ENCODE measurements at places on chromosomes 7 and 10.
A peak's percentile ranks its signal among the peaks of the same experiment; 100 is the strongest.

DNA sequence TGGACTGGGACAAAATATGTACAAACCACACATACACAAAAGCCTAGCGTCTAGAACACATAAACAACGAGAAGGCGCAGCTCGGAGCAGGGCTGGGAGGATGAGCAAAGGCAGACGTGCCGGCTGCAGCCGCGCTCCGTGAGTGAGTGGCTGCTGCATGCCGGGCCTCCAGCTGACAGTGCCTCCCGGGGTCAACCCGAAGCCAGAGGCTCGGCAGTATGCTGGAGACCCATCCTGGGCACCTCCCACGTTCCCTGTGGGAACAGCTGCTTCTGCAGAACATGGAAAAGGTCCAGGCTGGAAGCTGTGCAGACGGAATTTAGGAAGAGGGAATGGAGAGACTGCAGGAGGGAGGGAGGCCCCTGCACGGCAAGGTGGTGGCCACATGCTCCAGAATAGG, 3.6 kb upstream of the GPR146 start:
- no peak for DNase-seq

GRCh38 chr10:42924484-42924883, 141.9 kb downstream of the BMS1 start:
- no peak for DNase-seq

GRCh38 chr7:130803127-130803526, 69.1 kb upstream of the KLF14 start:
- no peak for DNase-seq

GRCh38 chr10:86139066-86139657, 227.4 kb downstream of the GRID1 start:
- peak; percentile 46 for DNase-seq

- no peak for DNase-seq
Observed at GRCh38 chr10:23558361-23558799, 119.5 kb downstream of the OTUD1 start.

- peak; percentile 96 for DNase-seq
Observed at GRCh38 chr10:72320676-72321247, 34.0 kb downstream of the DNAJB12 start.

- no peak for DNase-seq
Observed at GRCh38 chr7:29139191-29139590, 7.1 kb downstream of the CPVL start.

DNA sequence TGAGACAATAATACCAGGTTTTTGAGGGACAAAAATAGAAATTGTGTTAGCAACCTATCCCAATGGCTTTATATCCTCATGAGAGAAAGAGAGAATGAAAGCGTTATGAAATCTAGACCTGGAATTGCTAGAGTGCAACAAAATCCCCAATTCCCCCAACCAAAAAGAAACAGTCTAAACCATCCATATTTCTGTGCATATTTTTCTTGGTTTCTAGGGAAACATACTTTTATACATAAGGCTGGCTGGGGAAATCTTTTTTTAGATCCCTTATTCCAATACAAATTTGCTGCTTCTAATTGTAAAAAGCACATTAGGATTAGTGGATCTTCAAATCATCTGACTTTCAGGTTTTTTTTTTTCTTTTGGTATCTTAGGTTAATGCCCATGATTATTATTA, 277.0 kb upstream of the SEMA3A start:
- DNase-seq, result no peak

DNA sequence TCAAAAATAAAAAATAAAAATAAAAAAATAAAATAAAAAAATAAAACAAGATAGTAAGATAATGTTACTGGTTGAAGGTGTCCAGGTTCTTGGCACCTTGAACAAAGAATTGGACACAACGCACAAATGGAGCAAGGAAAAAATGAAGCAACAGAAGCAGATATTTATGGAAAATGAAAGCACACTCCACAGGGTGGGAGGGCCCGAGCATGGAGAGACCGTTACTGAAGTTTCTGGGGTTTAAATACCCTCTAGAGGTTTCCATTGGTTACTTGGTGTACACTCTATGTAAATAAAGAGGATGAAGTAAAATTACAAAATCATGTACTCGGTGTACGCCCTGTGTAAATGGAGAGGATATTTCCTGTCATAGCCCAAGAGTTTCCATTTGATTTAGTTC, 15.7 kb upstream of the PFKP start:
- no peak for DNase-seq

- DNase-seq, result peak; percentile 40
Observed at GRCh38 chr10:16545116-16545736, 23.5 kb upstream of the C1QL3 start.

- no peak for DNase-seq
Observed at GRCh38 chr7:139092090-139092796, 17.3 kb downstream of the ZC3HAV1 start.

DNA sequence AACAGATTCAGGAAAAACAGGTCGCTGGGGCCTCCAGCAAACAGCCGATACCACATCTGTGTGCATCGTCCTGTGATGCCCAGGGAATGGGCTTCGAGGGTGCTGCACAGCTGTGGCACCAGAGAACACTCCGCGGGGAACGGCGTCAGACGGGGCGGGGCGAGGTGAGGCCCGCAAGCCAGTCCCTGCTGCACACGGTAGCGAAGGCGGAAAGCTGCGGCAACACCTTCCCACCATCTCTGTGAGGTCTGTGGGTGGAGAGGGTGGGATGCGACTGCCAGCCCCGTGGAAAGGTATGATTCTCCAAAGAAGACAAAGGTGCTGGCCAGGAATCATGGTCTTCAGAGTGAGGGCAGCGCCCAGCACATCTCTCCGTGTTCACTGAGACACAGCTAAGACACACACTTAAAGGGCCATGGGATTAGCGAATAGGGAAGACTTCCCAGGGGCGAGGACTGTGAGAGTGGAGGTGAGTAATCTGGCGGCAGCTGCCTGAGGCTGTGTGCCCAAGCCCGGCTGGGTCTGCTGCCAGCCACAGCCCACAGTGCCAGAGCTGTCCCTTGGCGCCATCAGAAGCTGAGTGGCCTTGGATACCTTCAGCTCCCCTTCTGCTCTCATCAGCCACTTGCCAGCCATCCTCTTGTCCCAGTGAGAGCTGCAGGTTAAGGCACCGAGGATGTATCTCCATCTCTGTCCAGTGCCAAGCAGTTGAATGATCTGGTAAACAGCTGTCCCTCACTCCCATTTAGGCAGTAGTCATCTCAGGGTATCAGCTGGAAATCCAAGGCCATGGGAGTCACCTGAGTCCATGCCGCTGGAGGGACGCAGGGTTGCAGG, 17.6 kb downstream of the PRKAG2 start:
- no peak for DNase-seq

GRCh38 chr7:42735081-42735480, 176.8 kb downstream of the C7orf25 start:
- DNase-seq, result no peak

- no peak for DNase-seq
Observed at GRCh38 chr7:132244903-132245480, 331.3 kb downstream of the PLXNA4 start.

GRCh38 chr7:641269-641671, 85.2 kb upstream of the DNAAF5 start:
- no peak for DNase-seq

GRCh38 chr10:4663162-4663992, 162.6 kb upstream of the AKR1E2 start:
- peak; percentile 37 for DNase-seq

- peak; percentile 53 for DNase-seq
Observed at GRCh38 chr10:23067939-23068775, 27.2 kb upstream of the MSRB2 start.

DNA sequence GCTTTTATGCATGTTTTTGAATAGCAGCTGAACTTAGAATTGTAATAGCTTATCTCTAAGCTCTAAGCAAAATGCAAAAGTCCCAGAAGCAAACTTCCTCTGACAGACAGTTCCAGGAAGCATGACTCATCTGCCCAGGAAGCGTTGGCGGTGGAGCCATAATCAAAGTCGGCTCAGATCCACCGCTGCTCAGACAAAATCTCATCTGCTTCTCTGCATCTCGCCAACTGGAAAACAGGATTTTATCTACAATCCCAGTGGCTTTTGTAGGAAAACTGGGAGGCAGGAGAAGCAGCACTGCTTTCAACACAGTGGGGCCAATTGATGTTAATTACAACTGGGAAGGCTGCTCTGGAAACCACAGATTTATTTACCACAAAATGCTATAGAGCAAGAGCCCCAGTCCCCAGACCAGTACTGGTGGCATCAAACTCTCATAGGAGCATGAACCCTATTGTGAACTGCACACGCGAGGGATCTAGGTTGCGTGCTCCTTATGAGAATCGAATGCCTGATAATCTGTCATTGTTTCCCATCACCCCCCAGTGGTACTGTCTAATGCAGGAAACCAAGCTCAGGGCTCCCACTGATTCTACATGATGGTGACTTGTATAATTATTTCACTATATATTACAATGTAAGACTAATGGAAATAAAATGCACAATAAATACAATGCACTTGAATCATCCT, 99.9 kb downstream of the CUBN start:
- DNase-seq, result peak; percentile 22

GRCh38 chr7:134612197-134612596, 34.5 kb upstream of the BPGM start:
- no peak for DNase-seq

- DNase-seq, result no peak
Observed at GRCh38 chr10:70892631-70893030, 4.3 kb upstream of the PCBD1 start.

GRCh38 chr10:59047957-59048618, 128.4 kb upstream of the PHYHIPL start:
- DNase-seq, result no peak

DNA sequence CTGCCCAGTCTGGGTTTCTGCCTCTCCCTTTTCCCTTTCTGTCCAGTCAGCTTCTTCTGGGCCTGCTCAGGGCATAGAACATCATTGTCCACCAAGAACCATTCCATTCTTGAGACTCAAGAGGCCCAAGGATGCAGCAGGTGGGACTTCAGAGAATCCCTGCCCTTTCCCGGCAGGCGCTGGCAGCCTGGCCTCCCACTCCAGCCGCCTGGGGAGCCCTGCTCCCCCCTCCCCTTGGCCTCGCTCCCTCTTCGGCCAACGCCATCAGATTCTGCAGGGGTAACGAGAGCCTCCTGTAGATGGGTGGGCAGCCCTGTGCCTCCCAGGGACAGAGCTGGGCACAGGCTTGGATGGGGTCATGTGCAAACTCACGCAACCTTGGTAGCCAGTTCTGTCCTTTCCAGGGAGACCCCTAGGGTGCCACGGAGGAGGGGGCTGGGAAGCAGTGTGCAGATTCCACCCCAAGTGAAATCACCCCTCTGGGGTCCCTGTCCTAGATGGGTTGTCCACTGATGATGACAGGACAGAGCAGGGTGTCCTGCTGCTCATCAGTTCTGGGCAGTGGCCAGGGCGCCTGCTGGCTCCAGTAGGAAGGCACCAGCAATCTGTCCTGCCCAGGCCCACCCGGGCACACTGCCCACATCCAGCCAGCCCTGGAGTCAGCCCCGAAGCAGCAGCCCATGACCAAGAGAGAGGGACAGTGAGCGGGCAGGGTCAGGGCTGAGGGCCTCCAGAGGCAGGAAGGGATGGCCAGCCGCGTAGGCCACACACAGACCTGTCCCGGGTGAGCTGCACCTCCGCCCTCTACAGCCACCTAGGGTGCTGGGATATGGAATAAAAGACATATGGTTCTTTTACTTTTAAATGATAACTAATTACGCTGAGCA, 47.7 kb downstream of the RASGEF1A start:
- no peak for DNase-seq

GRCh38 chr7:123538189-123538714, 3.9 kb upstream of the IQUB start:
- DNase-seq, result no peak

GRCh38 chr7:100604028-100604975, 2.1 kb downstream of the PCOLCE start:
- peak; percentile 89 for DNase-seq

- no peak for DNase-seq
Observed at GRCh38 chr7:86815556-86815955, 171.8 kb downstream of the GRM3 start.

- DNase-seq, result no peak
Observed at GRCh38 chr10:59405235-59405634, 42.9 kb upstream of the FAM13C start.

DNA sequence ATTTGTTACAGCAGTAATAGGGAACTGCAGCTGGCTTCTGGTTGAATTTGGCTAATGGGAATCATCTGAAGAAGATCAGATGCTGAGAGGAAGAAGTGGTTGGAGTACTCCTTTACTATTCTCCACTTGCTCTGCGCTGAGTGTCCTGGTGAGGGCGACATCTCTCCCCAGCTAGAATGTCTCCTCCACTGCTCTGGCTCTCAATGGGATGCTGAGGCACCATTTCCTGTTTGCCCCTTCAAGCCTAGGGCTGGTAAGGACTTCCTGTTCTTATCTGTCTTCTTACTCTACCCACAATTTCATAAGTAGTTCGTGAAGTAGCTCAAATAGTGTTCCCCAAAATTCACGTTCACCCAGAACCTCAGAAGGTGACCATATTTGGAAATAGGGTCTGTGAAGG, 43.2 kb upstream of the TES start:
- DNase-seq, result no peak

- no peak for DNase-seq
Observed at GRCh38 chr7:108067844-108068243, 62.3 kb downstream of the LAMB4 start.

- no peak for DNase-seq
Observed at GRCh38 chr7:22194658-22195273, 162.2 kb downstream of the RAPGEF5 start.

DNA sequence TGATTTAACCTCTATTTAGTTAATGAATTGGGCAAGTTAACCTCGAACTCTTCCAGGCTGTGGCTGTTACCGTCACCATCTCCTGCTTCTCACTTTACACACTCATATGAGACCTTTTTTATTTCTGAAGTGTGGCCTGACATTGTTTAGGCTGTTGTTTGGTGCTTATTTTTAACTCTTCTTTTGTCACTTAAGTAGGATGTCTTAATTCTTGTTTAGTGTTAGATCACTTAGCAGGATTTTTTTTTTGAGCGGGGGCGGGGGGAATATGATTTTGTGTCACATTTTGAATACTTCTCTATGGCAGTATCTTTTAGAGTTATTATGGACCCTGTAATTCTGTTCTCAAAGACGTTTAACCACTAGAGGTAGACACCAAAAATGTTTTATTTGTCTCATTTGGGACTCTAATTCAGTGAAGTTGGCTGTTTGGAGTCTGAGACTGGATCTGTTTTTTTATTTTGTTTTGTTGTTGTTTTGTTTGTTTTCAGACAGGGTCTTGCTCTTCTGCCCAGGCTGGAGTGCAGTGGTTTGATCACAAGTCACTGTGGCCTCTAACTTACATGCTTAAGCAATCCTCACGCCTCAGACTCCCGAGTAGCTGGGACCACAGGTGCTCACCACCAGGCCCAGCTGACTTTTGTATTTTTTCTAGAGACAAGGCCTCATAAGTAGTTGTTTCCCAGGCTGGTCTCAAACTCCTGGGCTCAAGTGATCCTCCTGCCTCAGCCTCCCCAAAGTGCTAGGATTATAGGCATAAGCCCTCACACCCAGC, 73.5 kb downstream of the CUX1 start:
- DNase-seq, result no peak

DNA sequence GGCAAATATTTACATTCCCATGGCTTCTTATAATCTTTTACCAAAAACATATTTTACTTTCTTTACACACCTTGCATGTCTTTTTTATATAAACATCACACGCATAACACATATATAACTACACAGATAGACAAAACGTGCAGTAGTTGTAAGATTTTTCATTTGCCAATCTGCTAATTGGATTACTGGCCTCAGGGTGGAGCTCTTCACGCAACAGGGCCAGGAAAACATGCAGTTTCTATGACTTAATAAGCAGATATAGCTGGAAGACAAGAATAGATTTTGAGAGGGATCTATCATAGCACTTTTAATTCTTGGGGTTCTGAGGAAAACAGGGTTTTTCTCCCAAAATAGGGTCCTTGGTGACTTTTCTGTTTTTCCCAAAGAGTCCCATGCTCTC, 12.7 kb downstream of the ACADSB start:
- DNase-seq, result no peak

GRCh38 chr10:127649642-127650041, 87.3 kb upstream of the FOXI2 start:
- no peak for DNase-seq

Measured in 8988T (cell line).